ENCODE measurements at places on chromosomes 1 and 21.

- no peak for DNase-seq
Observed at GRCh38 chr1:180131510-180131909, 23.2 kb upstream of the QSOX1 start.

DNA sequence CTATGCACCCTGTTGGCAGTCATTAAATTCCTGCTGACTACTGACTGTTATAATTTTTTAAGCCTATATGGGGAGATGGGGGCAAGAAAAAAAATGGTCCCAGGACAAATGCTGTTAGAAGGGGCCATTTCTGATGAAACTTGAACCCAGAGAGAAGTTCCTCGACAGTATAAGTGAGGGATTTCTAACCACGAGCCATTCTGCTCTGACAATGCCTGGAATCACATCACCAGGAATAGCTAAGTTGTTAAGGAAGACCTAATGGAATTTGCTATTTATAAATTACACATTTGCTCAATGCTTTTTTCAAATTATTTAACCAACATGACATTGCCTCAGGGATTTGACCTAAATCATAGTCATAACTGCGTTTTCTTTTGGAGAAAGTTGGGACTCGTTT lies 55.2 kb downstream of the LHX9 start:
- no peak for DNase-seq

GRCh38 chr1:53556657-53557227 lies 97.5 kb downstream of the DMRTB1 start:
- no peak for DNase-seq

DNA sequence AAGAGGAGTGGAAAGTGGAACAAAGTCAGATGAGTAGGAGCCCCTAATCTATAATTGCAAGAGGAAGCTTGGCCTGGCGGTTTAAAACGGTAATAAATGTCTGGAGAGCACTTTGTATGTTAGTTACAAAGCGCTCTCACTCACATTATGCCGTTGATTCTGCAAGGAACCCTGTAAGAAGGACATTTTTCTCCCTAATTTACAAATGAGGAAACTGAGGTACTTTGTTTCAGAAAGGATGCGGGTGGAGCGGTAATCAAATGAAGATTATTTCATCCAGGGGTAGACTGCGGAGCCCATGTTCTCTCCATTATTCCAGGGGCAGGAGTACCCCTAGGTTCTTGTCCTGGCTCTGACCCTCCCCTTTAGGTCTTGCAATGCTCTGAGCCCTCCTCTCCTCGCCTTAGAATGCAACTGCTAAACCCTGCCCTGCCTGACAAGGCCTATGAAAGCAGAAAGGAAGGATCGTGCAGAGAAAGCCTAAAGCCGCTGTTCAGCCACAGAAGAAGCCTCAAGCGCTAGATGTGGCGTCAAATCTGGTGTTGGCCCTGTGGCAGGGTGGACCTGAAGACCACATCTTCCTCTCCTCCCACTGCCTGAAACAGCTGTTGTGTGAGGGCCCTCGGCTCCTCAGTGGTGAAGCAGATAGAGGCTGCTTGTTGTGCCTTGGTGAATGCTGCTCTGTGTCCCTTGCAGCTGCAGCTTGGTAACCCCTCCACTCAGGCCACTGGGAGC lies 588 bp upstream of the PACC1 start:
- no peak for DNase-seq

DNA sequence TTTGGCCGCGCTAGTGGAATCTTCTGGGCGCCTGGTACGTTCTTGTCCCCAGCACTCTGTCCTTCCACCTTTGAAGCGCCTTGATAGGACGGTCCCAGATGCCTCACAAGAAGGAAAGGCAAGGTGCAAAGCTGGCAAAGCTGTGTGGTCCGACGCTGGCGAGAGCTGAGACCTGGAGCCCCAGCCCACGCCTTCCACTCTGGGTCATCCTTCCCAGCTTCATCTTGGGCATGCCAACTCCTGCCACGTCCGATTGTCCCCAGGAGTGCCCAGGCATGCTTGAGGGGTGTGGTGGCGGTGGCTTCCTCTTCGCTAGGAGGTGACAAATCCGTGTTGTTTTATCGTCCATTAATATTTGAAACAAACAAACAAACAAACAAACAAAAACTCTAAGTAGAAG lies 123.9 kb upstream of the DPYD start:
- DNase-seq, result no peak

- DNase-seq, result peak; percentile 24
Observed at GRCh38 chr1:226064816-226065248, 2.3 kb downstream of the H3-3A start.

DNA sequence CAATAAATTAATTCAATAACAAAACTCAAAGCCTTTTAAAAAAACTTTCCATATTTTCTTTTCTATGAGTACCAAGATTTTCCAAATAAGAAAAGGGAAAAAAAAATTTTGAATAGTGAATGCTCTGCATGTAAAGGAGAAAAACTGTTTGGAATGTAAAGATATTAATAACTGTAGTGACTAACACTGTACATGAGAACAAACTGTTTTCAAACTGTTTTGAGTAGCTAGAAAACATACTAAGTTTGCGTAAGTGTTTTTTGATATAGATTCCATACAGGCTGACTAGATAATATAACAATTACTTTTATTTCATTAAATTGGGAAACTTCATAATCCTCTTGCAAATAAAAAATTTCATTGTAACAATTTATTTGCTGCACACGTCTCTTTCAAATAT lies 150.5 kb downstream of the DPYD start:
- no peak for DNase-seq

DNA sequence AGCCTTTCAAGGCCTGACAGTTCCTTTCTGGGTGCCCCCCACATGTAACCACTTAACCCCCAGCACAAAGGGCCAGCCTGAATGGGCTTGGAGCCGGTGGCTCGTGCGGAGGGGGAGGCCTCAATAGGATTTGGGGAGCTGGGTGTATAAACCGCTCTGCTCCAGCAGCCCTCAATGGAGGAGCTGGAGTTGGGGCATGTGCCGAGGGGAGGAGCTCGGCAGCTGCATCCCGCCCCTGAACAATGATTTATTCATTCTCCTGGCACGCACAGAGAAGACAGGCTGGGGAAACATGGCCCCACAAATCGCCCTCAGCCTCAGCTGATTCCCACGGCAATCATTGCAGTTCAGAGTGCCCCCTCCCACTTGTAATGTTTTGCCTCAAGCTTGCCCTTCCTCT lies 6.9 kb upstream of the C1orf216 start:
- no peak for DNase-seq

- DNase-seq, result no peak
Observed at GRCh38 chr1:214645712-214646111, 42.7 kb downstream of the CENPF start.

DNA sequence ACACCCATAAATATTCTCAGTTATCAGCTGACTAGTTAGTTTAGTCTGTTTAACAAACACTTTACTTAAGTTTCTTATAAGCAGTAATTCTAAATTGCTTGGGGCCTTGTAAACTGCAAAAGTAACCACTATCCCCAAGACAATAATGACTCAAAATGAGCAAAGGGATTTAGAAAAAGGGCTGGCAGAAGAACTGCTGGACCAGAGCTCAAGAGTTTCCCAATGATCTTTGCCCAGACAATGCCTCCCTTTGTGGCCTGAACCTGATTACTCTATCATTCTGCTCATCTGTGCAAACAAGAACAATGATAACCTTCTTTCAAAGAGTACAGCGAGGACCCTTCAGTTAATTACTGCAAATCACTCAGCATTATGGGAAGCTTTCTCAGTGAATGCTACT lies 123.5 kb downstream of the TIAM1 start:
- peak; percentile 45 for DNase-seq

DNA sequence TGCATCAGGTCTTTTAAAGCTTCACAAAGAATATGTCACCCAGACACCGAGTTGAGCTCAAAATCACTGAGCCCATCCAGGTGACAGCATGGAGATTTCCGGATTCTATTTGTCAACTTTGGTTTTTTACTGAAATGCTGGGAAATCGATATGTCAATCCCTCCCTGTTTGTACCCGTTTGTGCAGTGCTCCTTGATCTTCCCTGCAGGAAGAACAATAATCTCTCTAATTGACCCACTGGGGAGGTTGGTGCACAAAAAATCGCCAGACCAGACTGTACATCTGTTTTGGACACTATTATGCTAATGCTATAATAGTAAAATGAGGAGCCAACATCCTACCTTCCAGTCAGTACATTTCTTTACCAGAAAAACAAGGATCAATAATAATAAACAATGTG lies 1.8 kb downstream of the BARHL2 start:
- DNase-seq, result no peak

GRCh38 chr21:44884097-44884496 lies 10.6 kb upstream of the PTTG1IP start:
- DNase-seq, result no peak

Data from NCI-H1417 treated with DMSO at 0.1 percent for 48 hours (cell line).